ENCODE measurements at places on chromosomes 2 and 18. TPM values are rescaled to one million over a fixed set of nuclear protein-coding genes. Genes with fewer than 3 reads are reported as not detected.

Gene CRYGD
- not detected for total RNA-seq

Gene PPP1R1C
- 3.3 TPM for total RNA-seq

Gene HOXD10
- not detected for total RNA-seq

Gene IL37
- total RNA-seq: not detected

Gene GRB14
- 0.48 TPM for total RNA-seq

Gene TMEM198
- total RNA-seq: 1.9 TPM

Gene MAT2A
- 30.6 TPM for total RNA-seq

Gene CDH2
- total RNA-seq: 32.5 TPM

Gene DCC
- 0.02 TPM for total RNA-seq

Gene ALLC
- not detected for total RNA-seq

Gene POTEC
- 0.10 TPM for total RNA-seq

Gene MOGAT1
- total RNA-seq: not detected

Gene NDC80
- total RNA-seq: 43.0 TPM

Gene ELOA2
- total RNA-seq: not detected

Gene FZD7
- 25.2 TPM for total RNA-seq

Gene MYCN
- total RNA-seq: not detected

Gene AQP4
- 0.39 TPM for total RNA-seq

Gene PRSS56
- total RNA-seq: not detected

Gene CCDC141
- 0.02 TPM for total RNA-seq

Gene LCT
- 0.14 TPM for total RNA-seq

Gene ZNF892
- total RNA-seq: 2.0 TPM

Gene CDH7
- 5.7 TPM for total RNA-seq

Gene ASB1
- total RNA-seq: 27.1 TPM

Gene CTIF
- 5.0 TPM for total RNA-seq

Gene CAPN13
- not detected for total RNA-seq

Gene FBXO15
- total RNA-seq: 0.41 TPM

Gene AKAIN1
- total RNA-seq: not detected

Gene SCN2A
- 0.64 TPM for total RNA-seq

Gene RNF125
- 0.29 TPM for total RNA-seq

Gene GNAL
- 17.3 TPM for total RNA-seq

Gene HOXD4
- total RNA-seq: not detected

Gene CHRNG
- total RNA-seq: not detected

Data from H4 (cell line).